Type B pancreatic cell (in vitro differentiated cells): ENCODE measurements at places on chromosomes 12 and 14.
A peak's percentile ranks its signal among the peaks of the same experiment; 100 is the strongest.

DNA sequence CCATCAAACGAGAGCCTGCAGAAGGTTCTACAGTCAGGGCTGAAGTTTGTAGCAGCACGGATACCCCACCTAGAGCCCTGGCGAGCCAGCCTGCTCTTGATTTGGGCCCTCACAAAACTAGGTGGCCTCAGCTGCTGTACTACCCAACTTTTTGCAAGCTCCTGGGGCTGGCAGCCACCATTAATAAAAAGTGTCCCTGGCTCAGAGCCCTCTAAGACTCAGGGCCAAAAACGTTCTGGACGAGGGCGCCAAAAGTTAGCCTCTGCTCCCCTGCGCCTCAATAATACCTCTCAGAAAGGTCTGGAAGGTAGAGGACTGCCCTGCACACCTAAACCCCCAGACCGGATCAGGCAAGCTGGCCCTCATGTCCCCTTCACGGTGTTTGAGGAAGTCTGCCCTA is 8.9 kb upstream of the PFDN5 start:
- no peak for DNase-seq
- H3K36me3 ChIP-seq: peaks cover 9% of the 10 kb centered on the region
- no peak overlapping the region for H3K4me3 ChIP-seq
- H3K27ac ChIP-seq: no peak overlapping the region

DNA sequence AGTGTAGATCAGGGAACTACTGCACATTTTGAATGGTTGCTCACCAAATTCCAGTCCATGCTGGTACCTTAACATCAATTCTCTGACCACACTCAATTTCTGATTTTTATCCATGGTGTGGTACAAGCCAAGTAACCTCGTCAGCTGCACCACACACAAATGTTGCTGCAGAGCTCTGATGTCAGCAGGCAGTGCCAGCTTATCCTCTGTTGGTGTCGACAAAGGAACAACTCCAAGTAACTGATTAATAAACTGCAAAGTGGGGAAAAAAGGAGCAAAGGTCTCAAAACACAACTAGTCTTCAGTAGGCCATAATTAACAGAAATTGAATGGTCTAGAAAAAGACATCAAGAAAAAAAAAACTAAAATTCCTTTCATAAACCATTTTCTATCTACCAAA is 47.4 kb downstream of the NAA25 start:
- no peaks in the 10 kb centered on the region for H3K4me1 ChIP-seq
- DNase-seq: no peak
- H3K27ac ChIP-seq: no peak overlapping the region

- no peak overlapping the region for H3K4me3 ChIP-seq
- H3K4me1 ChIP-seq: peaks cover 29% of the 10 kb centered on the region
- no peak for DNase-seq
- H3K36me3 ChIP-seq: no peaks in the 10 kb centered on the region
- no peaks in the 10 kb centered on the region for H3K27me3 ChIP-seq
Measured at GRCh38 chr12:88300931-88301330, 158.8 kb downstream of the TMTC3 start.

DNA sequence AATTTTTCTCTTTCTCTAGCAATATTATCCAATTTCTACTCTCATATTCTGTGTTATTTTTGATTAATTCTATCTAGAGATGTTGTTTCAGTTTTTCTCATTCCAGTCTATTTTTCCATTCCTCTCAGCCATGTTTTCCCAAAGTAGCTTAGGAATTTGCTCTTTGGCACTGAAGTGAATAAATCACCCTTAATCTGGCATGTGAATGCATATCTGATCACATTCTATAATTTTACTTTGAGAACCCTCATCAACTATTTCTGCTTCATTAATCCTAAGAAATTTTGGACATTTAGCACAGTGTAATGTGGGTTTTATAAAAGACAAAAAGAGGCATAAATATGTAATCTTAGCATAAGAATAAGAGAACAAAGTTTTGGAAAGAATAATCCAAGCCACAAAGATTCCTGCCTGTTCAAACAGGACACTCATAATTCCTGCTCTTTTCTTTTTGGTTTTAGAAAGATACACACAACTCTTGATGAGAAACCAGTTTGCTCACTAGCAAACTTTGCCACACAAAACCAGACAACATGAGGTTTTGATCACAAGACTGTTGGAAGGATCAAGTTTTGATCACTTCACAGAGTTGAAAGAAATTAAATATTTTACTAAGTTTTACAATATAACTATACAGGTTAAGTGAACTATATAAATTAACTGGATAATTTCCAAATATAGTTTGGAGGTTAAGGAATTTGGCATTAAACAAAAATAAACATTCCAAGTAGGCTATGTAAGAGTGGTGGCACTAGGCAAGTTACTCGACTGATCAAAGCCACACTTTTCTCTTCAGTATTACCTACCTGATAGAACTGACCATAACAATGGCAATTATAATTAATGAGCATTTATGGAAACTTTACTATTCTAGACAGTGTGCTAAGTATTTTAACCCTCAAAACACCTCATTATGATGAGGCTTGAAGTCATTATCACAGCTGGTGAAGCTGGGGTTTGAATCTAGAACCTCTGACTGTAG is 226.6 kb upstream of the TMTC1 start:
- peaks cover 7% of the 10 kb centered on the region for H3K4me1 ChIP-seq
- DNase-seq: no peak
- H3K4me3 ChIP-seq: no peak overlapping the region
- no peaks in the 10 kb centered on the region for H3K36me3 ChIP-seq

GRCh38 chr12:91819132-91819447 is 326.6 kb downstream of the BTG1 start:
- peak overlapping the region; percentile 9 for H3K4me3 ChIP-seq
- H3K36me3 ChIP-seq: no peaks in the 10 kb centered on the region
- DNase-seq: no peak
- H3K4me1 ChIP-seq: peaks cover 19% of the 10 kb centered on the region
- H3K27me3 ChIP-seq: no peaks in the 10 kb centered on the region

GRCh38 chr12:40581889-40582288 is 110.3 kb upstream of the CNTN1 start:
- peaks cover 3% of the 10 kb centered on the region for H3K36me3 ChIP-seq
- H3K27me3 ChIP-seq: no peaks in the 10 kb centered on the region
- no peak for DNase-seq
- H3K4me1 ChIP-seq: no peaks in the 10 kb centered on the region

- no peak overlapping the region for H3K4me3 ChIP-seq
- no peaks in the 10 kb centered on the region for H3K36me3 ChIP-seq
- no peaks in the 10 kb centered on the region for H3K4me1 ChIP-seq
- peaks cover 3% of the 10 kb centered on the region for H3K27me3 ChIP-seq
- H3K27ac ChIP-seq: no peak overlapping the region
Measured at GRCh38 chr12:10276774-10277173, 30.9 kb upstream of the KLRD1 start.

- no peak overlapping the region for H3K4me3 ChIP-seq
- no peak for DNase-seq
- H3K4me1 ChIP-seq: peaks cover under 1% of the 10 kb centered on the region
- H3K27me3 ChIP-seq: no peaks in the 10 kb centered on the region
- peaks cover 3% of the 10 kb centered on the region for H3K36me3 ChIP-seq
Measured at GRCh38 chr12:32025906-32026305, 66.7 kb downstream of the RESF1 start.

GRCh38 chr12:8687846-8688601 is 9.8 kb upstream of the RIMKLB start:
- H3K27ac ChIP-seq: no peak overlapping the region
- no peak overlapping the region for H3K4me3 ChIP-seq
- no peak for DNase-seq
- H3K36me3 ChIP-seq: peaks cover 4% of the 10 kb centered on the region
- no peaks in the 10 kb centered on the region for H3K27me3 ChIP-seq

- peaks cover 23% of the 10 kb centered on the region for H3K4me1 ChIP-seq
- peak overlapping the region; percentile 26 for H3K27ac ChIP-seq
- H3K27me3 ChIP-seq: no peaks in the 10 kb centered on the region
- H3K4me3 ChIP-seq: no peak overlapping the region
- H3K36me3 ChIP-seq: no peaks in the 10 kb centered on the region
Measured at GRCh38 chr14:93002851-93003298, 79.9 kb downstream of the CHGA start.

DNA sequence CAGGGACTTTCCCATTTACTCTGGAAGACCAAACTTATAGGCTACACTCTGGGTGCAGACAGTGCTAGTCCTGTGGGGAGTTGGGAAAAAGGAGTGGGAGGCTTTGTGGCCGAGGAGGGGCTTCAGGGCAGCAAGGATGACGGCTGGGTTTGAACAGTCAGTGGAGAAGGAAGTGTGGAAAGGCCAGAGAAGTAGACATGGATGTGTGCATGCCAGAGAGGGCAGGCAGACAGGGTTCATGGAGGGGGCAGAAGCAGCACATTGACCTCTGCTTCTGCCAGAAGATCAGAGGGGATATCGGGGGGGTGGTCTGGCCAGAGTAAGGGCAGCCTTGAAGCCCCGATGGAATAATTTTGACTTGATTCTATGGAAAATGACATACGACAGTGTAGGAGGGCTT is 27.2 kb upstream of the KCNA5 start:
- peaks cover 5% of the 10 kb centered on the region for H3K4me1 ChIP-seq
- H3K36me3 ChIP-seq: no peaks in the 10 kb centered on the region
- no peak overlapping the region for H3K27ac ChIP-seq
- no peak for DNase-seq
- no peak overlapping the region for H3K4me3 ChIP-seq
